ENCODE measurements at places on chromosomes 3 and 15. TPM values are rescaled to one million over a fixed set of nuclear protein-coding genes. Genes with fewer than 3 reads are reported as not detected.

GRCh38 chr3:183122257-183122932, 23.1 kb upstream of the MCCC1 start:
- no peak for DNase-seq

DNA sequence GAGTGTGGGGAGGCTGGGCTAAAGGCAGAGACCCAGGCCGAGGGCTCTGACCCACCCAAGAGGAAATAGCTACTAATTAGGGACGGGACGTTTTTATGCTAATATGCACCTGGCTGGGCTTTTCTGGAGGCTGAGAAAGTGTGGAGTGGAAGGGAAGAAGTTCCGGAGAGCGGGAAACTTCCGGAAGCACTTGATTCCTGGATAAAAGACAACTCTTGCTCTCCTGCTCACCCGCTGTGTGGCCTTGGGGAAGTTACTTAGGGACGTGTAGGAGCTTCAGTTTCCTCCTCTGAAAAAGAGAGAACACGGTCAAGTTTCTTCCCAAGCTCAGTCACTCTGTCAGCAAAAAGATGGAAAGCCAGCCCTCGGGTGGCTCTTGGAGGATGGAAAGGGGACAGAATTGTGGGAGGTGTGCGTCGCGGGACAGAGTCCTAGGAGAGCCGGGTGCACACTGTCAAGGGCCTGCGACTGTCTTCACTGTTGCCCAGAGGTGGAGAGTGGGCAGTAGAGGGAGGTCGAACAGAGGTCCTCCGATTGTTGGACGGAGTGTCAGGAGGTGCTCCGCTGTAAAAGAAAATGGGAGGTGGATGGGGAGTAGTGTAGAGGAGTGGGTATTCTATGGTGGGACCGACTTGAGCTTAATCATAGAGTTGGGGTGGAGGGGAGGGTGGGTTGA, 43.2 kb downstream of the EPHB3 start:
- DNase-seq, result no peak

GRCh38 chr15:64060716-64061115, 14.4 kb upstream of the DAPK2 start:
- DNase-seq, result no peak

- no peak for DNase-seq
These were observed 12.9 kb downstream of the KLF13 start for GRCh38 chr15:31339558-31339895.

Gene GPR62
- total RNA-seq, result not detected

Gene ADAMTS9
- total RNA-seq, result not detected

Gene MAN2A2
- 133 TPM for total RNA-seq

Measured in activated B cell treated with CpG ODN at 0.5 μM for 24 hours (primary cell).